Activated CD4-positive, CD25-positive, alpha-beta regulatory T cell treated with anti-CD3 and anti-CD28 coated beads, Interleukin-2, amount 50 U/mL, for 24 hours (primary cell): ENCODE measurements at places on chromosomes 12 and 14.

- no peak for ATAC-seq
Measured at GRCh38 chr12:68636268-68636667, 25.6 kb downstream of the RAP1B start.

DNA sequence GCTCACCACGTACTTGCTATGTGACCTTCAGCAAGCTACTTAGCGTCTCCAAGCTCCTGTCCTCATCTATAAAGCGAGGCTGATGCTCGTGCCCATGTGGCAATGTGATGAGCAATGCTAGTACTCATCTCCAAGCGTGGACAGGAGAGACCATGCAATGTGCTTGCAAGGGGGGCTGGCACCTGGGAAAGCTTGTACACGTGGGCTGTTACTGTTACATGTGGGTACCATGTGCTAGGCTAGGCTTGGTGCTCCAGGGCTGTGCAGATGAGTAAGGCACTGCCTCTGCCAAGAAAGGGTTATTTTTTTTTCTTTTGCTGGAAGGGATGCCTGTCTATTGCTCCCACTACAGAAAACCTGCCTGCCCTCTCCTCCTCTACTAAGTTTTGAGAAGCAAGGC is 46.6 kb downstream of the TSPAN11 start:
- ATAC-seq: no peak

GRCh38 chr14:97413966-97414717 is 617.0 kb downstream of the VRK1 start:
- ATAC-seq: no peak

DNA sequence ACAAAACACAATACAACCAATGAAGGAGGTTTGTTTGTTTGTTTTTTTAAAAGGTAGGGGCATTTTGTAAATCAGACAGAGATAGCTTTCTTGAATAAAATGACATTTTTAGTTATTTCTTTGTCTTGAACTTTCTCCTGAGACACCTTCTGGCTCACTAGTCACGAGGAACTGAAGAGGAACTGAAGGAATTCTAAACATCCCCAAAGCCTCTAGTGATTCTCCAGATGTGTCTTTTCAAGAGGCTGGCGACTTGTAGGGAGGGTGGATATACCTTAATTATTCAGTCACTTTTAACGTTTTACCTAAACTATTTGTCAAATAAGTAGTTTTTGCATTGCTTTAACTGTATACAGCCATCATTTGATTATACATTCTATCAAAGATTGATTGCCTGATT is 211.2 kb upstream of the LRIG3 start:
- no peak for ATAC-seq

GRCh38 chr12:115204957-115205754 is 521.2 kb upstream of the TBX3 start:
- ATAC-seq: no peak

DNA sequence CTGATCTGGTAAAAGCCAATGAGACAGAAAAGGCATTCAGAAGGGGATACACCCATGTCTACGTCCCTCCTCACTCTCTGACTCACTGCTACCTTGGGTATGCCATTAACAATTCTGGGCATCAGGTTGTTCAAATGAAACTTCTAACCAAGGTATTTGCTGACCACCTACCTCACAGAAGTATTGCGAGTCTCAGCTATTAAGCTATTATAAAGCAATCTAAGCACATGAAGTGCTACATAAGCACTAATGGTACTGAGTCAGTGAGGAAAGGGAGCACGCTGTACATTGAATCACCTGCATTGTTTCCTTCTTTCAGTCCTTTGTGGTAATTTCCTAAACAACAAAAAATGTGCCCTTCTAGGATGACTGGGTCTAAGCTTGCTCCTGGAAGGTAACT is 62.8 kb upstream of the CCDC91 start:
- ATAC-seq: no peak

DNA sequence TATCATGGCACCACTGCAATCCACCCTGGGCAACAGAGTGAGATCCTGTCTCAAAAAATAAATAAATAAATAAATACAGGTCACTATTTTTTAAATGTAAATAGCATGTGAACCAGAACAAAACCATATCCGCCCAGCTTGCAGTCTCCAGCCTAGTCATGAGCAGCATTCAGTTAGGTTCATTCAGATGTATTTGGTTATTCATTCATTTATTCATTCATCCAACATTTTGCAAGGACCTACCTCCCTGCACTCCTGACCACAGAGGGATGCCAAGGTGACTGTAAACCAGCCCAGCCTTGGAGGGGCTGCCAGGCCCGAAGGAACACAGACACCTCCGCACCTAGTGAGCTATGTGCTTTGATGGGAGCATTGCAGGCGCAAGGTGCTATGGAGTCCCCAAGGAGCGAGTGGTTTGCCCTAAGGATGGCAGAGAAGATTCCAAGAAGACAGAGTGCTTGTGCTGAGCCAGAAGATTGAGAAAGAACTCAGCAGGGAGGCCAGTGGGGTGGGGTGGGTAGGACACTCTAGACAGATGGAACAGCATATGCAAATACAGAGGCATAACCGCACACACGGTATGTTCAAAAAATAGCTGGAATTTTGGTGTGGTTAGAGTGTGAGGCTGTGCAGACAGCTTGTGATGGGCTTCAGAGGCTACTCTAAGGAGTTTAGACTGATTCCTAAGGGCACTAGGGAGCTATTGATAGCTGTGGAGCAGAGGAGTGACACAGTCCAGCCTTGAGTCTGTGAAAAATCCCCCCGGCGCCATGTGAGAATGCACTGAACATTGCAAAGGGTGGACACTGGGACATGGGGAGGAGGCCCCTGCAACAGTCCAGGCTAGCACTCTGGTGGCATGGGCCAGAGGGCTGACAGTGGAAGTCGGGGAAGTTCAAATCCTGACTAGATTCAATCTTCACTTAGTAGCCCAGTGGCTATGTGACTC is 11.7 kb downstream of the DTX1 start:
- ATAC-seq: no peak

- no peak for ATAC-seq
Measured at GRCh38 chr12:10689146-10689545, 15.3 kb upstream of the STYK1 start.

DNA sequence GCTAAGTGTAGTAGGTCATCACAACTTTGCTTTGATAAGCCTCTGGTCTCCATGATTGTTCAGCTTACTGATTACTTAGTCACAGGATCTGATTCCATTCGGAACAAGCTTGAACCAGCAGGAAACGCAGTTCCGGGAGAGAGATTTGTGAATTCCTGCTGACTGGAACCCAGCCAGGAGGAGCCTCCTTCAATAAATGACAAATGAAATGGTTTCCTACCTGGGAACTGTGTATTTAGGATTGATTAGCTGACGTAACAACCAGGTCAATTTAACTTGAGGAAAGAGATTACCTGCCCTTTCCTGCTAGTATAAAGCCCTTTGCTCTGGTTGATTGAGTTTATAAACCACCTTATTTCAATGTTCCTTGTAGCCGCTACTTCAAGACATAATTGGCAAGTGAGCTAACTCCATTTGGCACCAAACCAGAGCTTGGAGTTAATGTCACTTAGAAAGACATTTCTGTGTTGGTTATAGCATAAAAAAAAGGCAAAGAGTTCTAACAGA is 35.1 kb upstream of the KCNH3 start:
- no peak for ATAC-seq

DNA sequence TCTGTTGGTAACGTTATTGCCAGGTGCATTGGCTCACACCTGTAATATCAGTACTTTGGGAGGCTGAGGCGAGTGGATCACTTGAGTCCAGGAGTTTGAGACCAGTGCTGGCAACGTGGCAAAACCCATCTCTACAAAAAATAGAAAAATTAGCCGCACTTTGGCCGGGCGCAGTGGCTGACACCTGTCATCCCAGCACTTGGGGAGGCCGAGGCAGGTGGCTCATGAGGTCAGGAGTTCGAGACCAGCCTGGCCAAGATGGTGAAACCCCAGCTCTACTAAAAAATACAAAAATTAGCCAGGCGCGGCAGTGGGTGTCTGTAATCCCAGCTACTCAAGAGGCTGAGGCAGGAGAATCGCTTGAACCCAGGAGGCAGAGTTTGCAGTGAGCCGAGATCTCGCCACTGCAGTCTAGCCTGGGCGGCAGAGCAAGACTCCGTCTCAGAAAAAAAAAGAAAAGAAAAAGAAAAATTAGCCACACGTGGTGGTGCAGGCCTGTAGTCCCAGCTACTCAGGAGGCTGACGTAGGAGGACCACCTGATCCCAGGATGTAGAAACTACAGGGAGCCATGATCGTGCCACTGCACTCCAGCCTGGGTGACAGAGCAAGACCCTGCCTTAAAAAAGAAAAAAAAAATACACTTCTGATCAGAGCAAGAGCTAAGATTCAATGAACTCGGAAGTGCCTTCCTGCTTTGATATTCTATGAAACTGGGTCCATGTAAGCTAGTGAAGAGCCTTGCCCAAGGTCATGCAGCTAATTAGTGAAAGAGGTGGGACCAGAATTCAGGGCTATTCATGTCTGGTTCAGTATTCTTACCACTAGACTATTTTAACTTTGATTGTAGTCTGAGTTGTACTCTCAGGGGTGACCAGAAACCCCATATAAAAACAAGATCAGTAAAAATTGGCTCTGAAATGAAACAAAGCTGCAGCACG is 4.2 kb upstream of the RNASE8 start:
- ATAC-seq: no peak
